ENCODE measurements at places on chromosomes 5 and 9.

DNA sequence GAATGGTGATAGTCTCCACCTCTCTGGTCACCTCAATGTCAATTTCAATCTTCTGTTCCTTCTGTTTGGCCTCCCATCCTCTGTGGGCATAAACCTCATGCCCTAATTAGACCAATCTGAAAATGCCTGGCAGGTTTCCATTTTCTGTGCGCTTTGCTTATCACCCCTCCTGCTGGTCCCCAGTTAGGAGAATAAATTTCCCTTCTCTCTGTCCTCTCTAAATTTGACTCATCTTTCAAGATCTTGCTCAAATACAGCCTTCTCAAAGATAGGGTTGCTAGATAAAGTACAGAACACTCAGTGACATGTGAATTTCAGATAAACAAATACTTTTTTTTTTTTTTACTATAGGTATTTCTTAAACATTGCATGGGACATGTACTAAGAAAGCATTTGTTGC lies 69.4 kb upstream of the CD180 start:
- no peak for DNase-seq

DNA sequence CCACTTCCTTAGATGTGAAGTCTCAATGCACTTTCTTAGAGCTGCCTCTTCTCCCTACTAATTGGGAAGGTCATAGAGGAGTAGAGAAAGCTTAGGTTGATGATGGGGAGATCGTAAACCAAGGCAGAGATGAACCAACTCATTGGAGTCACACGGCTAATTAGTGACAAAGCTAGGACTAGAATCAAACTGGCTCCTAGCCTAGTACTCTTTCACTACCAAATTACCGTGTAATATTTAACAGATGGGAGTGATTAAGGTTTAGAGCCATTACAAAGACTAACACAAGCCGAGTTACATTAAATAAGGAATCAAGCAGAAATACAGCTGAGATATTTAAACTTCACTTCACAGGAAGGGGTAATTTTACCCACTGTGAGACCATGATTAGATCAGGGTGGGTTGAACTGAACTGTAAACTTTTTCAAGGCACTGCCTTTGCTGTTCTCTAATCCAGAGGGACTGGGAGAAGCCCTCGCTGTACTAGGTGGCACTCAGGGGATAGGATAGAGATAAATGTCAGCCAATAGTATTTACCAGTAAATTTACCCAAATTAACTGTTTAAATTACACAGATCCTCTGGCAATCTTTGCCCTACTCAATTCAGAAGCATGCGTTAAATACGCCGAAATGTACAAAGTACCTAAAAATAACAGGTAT lies 166.4 kb upstream of the PIK3R1 start:
- no peak for DNase-seq

GRCh38 chr5:54844905-54845566 lies 140.4 kb downstream of the ESM1 start:
- DNase-seq = no peak

GRCh38 chr5:174337276-174338184 lies 292.0 kb downstream of the NSG2 start:
- DNase-seq = no peak

- no peak for DNase-seq
Observed at GRCh38 chr9:123044586-123044985, 11.1 kb downstream of the GPR21 start.

GRCh38 chr9:115170358-115171073 lies 52.6 kb upstream of the TNC start:
- DNase-seq = no peak

- DNase-seq = no peak
Observed at GRCh38 chr5:151675611-151676313, 11.0 kb downstream of the SPARC start.

DNA sequence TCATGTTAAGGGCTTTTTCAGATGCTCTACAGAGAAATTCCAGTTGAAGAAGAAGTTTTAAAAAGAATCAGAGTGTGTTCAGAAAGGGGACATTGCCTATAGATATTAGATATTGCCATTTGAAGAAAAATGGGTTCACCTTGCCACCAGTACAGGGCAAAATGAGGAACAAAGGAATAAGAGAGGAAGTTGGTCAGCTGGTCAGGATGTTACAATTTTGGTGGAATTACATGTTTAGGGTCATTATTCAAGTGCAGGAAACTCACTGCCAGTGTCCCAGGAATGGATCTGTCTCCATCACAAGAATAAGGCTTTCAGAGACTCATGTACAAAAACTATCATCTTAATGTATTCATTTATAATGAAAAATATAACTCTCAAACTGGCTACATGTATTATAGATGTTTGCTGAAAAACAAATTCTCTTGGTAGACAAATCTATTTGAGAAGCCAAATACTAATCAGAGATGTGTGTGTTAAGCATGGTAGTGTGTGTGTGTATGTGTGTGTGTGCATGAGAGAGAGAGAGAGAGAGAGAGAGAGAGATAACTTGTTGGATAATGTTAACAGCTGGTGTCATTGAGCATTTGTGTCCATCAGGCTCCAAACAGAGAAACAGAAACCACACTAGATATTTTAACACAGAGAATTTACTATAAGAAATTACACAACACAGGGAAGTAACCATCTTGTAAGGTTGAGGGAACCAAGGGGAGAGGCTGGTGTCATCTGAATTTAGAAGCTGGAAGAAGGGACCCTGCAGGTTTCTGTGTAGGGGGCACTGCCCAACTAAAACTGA lies 5.0 kb upstream of the C1QTNF3 start:
- no peak for DNase-seq

DNA sequence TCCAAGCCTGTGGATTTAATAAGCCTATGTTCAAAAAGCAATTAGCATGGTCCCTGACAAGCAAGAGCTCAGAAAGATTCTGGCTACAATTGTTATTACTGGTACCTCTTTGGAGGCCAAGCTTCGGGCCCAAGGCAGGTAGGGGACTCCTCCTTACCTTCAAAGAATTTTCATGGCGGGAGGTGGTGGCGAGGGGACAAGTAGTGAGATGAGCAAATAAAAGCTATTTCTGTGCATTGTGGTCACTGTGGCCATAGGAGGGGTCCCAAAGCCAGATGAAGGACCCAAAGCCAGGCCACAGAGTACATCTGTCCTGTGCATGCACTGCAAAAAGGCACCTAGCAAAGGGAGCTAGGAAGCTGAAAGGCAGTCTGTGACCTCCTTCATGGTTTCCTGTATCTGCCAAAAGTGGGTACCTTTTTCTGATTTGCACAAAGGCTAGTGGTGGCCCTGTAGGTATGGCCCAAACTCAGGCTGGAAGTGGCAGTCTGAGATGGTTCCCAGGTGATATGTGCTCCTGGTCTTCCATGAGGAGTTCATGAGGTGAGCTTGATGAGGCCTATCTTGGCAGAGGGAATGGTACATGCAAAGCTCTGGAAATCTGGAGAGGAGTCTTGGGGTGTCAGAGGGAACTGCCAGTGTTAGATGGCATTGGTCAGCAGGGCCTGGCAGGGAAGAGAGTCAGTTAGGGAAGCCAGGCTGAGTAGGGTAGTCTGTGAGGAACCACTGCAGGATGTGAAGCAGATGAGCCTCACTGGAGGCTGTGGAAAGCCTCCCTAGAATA lies 3.3 kb upstream of the CXXC5 start:
- no peak for DNase-seq

DNA sequence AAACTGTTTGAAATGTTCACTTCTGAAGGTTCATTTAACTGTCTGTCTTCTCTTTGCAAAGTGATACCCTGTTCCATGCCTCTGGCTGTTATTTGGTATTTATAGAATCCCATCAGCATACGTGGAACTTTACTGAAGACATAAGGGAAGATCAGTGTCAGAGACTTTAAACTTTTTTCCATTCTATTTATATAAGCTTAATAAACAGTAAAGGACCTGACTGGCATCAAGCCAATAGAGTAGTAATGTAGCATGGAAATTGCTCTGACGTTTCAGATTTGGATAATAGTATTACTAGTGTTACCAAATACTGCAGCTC lies 94.9 kb upstream of the MINAR2 start:
- no peak for DNase-seq

GRCh38 chr5:73267766-73268435 lies 94.9 kb downstream of the TMEM174 start:
- DNase-seq = no peak

DNA sequence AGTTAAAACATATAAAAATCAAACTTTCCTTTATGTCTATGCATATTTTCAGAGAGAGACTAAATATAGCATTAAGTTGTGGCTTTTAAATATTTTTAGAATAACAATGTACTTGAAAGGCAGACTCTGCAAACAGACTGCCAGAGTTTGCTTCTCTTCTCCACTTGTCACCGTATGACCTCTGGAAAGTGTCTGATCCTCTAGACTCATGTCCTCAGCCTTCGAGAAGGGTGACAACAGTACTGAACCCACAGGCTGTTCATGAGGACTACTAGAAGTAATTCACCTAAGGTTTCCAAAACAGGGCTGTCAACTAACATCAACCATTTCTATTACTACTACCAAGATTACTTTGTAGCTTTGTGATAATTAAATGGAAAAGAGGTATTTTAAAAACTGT lies 167.7 kb upstream of the TBCA start:
- DNase-seq = no peak

DNA sequence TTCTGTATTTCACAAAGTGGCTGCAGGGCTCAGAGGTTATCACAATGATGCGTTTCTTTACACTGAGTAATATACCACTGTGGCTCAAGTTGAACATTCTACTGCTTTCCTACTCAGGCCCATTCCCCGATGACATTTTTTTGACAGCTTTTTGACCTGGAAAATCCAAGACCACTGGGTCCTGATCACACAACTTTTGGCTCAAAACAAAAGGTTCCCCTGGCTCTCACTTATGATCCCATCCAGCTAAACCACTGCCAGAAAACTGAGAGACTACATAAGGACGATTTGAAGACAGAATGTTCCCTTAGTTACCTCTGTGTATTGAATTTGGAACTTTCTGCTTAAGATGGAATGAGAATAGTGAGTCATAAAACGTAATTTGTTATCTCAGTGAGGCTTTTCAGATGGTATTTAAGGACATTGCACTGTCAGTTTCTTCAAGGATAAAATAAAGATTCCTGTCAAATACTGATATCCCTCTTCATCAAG lies 78.0 kb upstream of the FBXL7 start:
- no peak for DNase-seq

DNA sequence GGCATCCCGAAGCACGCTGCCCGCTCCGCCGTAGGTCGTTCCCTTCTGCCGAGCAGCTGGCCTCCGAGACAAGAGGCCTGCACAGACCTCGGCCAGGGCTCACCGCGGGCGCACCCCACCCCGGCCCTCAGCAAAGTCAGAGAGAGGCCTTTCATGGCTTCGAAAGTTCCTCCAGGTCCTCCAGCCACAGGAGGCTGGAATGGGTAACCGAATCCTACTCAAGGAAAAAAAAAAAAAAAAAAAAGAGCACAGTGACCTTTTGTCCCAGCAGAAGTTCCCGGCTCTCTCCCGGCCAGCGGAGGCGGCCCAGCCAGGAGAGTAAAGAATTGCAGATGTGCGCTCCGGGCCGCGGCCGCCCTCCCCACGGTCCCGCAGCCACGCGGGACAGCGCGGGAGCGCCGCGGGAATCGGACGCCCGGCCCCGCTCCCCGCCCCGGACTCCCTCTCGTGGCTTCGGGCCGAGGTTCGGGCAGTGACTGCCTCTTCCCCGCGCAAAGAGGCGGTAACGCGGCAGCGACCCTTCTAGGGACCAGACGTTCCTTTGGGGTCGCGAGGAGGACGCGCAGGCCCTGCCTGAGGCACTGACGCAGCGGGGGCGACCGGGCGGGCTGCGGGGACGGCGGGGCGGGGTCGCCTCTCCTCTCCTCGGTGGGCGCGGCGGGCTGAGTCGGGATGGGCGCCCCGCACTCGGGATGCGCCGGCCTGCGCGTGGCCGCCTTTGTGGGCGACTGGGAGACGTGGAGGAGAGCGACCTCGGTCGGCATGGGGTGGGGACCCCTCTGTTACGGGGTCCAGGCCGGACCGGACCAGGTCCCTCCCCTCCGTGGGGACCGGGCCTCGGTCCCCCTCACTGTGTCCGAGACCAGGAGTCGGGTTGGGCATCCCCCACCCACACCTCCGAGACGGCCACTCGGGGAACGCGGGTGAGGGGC lies 754 bp downstream of the GFPT2 start:
- DNase-seq = no peak

DNA sequence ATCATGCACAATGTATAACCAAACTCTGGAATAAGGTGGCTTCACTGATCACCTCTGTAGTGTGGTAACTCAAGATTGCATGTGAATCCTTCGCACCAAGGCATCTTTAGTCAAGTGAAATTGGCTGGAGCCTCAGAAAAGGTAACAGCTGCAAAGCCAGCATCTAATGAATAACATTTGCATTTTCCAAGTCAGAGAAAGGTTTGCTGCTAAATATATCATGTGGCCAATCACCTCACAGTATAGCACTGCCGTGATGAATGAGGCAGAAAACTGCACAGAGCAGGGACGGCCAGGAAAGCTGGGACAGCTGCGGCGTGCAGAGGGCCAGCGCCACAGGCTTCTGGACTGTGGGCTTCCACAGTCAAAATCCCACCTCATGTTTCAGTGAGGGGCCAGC lies 18.5 kb downstream of the MRPS27 start:
- no peak for DNase-seq

- no peak for DNase-seq
Observed at GRCh38 chr5:142590451-142591231, 95.2 kb downstream of the FGF1 start.

- no peak for DNase-seq
Observed at GRCh38 chr5:77087484-77088261, 588 bp upstream of the ZBED3 start.

GRCh38 chr9:102534031-102534430 lies 461.1 kb upstream of the CYLC2 start:
- DNase-seq = no peak

GRCh38 chr5:135031813-135032694 lies 2.0 kb downstream of the PITX1 start:
- no peak for DNase-seq

DNA sequence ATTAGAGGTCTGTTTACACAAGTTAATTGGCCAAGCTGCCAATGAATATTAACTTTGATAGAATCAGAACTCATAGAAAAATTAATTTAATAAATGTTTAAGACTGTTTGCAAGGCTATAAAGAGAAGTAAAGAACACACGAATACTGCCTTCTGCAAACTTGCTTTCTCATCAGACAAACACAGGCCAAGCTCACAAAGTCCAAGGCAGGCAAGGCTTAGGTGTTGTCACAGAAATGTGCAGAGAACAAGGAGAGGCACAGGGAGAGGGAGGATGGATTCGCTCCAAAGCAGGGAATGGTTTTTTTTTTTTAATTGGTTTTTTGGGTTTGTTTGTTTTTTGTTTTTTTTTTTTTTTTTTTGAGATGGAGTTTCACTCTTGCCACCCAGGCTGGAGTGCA lies 43.4 kb downstream of the RETREG1 start:
- no peak for DNase-seq

DNA sequence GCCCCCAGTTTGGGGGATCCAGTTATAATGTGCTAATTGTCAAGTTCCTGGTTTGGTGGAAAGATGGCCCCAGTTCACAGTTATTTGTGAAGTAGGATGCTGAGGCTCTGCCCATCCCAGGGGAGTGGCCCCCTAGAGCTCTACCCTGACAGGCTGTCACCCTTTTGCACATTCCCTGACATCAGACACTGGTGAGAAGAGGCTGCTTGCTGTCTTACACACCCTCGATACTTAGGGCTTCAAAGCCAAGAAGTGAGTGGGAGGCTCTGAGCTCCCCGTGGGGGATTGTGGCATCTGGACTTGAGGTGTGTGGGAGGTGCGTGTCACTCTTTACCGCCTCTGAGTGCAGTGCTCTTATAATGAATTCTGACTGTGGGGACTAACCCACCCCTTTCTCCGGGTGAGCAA lies 168.5 kb downstream of the DOCK2 start:
- no peak for DNase-seq

- DNase-seq = no peak
Observed at GRCh38 chr9:108724652-108725051, 131.1 kb downstream of the ACTL7B start.

GRCh38 chr5:166073901-166074581 lies 2217.4 kb upstream of the WWC1 start:
- DNase-seq = no peak
